ENCODE measurements at places on chromosomes 6 and 20.

DNA sequence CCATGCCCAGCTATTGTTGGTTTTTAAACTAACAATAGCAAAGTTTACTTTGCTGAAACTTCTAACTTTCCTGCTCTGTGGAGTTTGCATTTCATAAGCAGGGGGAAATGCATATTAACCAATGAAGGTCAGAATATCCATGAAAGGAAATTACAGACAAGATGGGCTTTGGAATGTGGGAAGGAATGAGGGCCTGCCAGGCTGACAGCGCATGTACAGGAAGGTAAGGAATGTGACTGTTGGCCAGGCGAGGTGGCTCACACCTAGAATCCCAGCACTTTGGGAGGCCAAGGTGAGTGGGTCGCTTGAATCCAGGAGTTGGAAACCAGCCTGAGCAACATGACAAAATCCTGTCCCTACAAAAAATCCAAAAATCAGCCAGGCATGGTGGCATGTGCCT lies 49.6 kb downstream of the CDK5RAP1 start:
- DNase-seq: no peak

GRCh38 chr6:118770112-118770788 lies 118.9 kb upstream of the CEP85L start:
- DNase-seq: no peak

DNA sequence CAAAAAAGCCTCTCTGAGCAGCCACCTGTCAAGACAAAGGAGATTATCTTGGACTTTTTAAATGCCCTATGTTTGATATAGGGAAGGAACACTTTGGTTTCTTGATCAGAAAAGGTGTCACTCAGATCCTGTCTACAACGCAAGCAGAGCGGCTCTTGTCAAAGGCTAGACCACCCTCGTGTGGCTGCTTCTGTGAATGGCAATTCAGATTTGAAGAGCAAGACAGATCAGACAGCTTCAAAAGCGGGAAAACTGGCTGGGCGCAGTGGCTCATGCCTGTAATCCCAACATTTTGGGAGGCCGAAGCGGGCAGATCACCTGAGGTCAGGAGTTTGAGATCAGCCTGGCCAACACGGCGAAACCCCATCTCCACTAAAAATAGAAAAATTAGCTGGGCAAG lies 10.1 kb upstream of the NXT1 start:
- DNase-seq: peak; percentile 33

DNA sequence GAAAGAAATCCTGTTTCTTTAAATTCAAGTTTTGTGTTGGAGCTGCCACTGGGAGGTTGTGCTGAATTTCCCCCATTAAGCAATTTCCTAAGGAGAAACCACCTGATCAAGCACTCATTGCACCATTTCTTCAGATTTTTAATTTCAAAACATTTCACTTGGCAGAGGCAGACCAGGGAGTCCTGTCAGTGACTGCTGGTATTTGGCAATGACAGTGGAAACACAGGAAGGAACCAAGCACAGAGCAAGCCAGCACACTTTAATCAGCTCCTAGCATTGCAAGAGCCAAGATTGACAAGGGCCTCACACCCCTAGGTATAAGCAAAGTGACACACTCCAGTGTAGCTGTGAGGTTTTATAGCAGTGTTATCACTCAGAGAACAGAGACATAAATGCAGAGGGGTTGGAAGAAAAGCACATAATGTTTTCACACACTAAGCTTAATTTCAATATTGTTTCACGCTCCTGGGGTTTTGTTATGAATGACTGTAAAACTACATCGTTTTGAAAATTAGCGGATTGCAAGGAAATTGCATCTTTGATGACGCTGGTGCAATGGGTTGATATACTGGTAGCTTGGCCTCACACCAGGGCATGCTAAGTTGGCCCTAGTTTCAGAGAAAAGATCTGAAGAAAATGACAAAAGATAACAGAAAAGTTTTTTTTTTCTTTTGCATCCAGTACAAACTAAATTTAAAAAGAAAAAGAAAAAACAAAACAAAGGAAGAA lies 768.4 kb downstream of the TFAP2A start:
- DNase-seq: no peak

- DNase-seq: peak; percentile 23
Measured at GRCh38 chr6:24125980-24126379, at the start of gene NRSN1. NRSN1 (plus strand) TSS chr6:24126215; CDS start chr6:24134328, 8,113 bp downstream.

DNA sequence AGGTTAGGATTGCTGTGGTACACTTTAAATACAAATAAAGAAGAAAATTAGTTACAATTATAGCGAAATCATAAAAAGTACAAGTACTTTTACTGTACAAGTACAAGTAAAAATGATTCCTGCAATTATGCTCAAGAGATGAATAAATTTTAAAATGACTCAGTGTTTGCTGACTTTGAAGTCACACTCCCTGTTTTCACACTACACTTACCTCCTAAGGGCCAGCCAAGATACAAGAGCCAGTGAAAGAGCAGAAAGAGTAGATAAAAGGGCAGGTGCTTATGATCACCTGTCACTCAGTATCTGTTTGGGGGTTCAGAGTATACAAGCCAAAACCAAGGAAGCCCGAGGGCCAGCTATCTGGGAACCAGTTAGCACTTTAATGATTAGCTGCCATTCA lies 41.0 kb upstream of the COL21A1 start:
- DNase-seq: no peak

- no peak for DNase-seq
Measured at GRCh38 chr6:31441365-31442267, 38.2 kb downstream of the MICA start.

DNA sequence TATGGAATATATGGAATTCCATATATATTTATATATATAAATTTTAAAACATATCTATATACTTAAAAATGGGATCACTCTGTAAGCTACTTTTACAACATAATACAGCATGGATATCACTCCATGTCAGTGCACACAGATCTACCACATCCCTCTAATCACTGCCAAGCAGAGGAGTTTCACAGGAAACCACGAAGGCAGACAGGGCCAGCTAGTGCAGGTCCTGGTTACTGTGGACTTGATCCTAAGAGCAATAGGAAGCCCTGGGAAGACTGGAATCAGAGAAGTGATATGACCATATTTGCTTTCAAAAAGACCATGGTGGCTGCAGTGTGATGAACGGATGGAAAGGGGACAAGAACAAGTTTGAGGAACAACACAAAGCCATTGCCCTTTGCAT lies 40.0 kb upstream of the NRN1 start:
- no peak for DNase-seq

DNA sequence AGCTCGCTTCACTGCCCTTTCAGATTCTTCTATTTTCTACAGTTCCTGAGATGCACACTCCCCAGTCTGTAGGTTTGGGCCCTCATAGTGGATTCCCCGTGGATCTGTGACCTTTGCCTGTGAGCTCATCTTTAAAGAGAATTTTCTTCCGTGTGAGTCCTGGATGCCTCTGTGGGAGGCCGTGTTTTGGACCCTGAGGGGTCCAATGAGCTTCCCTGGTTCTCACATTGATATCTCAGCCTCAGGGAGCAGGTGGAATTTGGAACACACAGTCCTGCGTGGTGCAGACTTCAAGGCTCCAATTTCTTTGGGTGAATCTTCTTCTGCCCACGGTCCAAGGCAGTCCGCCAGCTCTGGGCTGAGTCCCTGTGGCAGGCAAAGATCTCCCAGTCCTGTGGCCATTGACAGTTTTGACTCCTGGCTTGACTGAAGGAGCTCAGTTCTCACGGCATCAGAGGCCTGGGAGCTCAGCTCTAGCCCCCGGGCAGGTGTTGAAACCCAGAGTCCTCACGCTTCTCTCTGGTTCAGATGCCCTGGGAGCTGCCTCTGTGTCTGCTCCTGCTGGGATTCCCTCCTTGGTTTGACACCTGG lies 61.0 kb downstream of the PSMG4 start:
- no peak for DNase-seq

- no peak for DNase-seq
Measured at GRCh38 chr20:53021934-53022333, 49.8 kb downstream of the TSHZ2 start.

DNA sequence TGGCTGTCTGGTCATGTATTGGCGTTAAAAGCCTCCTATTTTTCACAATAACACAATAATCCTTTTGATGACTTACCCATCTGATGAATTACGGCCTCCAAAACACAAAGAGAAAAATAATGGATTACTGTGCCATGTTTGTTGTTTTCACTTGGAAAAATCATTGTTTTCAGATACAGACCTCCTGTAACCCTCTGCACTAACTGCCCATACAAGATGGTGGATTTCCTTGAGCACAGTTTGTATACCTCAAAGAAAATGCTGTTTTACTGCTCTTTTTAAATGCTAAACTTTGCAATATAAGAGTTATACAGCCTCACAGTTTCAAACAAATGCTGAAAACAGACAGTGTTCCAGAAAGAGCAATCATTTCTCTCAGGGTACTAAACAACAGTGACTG lies 61.0 kb downstream of the SMLR1 start:
- DNase-seq: no peak

DNA sequence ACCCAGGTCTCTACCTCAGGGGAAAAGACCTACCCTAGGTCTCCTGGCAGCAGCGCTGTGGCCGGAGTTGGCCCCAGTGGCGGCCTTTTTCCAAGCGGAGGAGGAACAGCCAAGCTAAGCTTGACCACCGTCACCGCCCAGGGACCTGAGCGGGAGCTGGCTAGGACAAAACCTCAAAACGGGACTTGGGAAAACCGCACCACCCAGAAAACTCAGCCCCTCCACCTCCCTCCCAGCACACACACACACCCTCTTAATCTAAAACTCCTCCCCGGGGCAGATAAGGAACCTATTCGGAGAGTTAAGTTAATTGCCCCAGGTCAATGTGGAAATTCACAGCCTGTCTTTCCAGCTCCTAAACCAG lies 2.7 kb upstream of the TRERF1 start:
- no peak for DNase-seq

DNA sequence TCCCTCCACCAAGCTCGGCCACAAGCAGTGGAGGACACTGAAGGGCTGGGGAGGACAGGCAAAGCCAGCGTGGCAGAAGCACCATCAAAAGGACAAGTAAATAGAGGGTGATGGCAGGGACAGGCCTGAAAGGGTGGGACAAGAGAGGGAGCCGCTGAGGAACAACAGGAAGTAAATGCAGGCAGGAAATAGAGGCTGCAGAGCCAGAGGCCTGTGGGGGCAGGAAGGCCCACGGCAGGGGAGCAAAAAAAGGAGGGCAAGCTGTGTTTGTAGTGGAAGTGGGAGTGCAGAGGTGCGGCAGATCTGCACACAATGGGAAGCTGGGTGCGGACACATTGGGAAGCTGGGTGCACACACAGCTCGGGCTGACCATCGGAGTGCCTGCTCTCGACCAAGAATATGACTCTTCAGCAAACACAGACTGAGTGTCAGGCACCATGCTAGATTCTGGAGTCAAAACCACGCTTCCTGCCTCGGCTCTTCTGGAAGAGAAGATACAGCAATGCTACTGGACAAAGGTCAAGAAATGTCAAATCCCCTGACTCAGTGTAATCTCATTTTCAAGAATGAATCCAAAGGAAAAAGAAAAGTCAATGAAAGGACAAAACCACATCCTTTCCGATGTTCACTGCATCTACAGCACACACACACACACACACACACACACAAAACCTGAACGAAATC lies 40.4 kb upstream of the RAB22A start:
- DNase-seq: no peak

- DNase-seq: no peak
Measured at GRCh38 chr6:142355520-142356174, 53.8 kb downstream of the ADGRG6 start.

DNA sequence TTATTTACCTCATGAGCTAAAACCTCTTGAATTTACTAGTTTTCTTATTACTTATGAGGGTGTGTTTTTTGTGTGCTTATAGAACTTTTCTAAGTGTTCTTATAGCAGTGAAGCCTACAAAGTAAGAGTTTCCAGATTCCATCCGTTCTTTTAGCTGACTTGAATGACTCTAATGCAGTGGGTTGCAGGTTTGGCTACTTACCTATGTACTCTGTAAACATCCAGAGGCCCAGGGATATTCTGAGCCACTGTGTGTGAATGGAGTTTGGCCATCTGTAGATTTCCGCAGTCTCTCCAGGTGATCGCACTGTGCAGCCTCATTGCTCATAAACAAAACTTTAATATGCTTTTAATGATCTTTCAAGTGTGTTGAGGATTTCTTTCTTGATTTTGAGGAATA lies 157.8 kb downstream of the MYO6 start:
- DNase-seq: no peak

- DNase-seq: no peak
Measured at GRCh38 chr20:16563066-16563806, 10.0 kb downstream of the KIF16B start.

All from cerebellar nuclear complex (tissue), 1 donor.